ENCODE measurements at places on chromosomes 1 and 21.

- peak overlapping the region; percentile 73 for H3K27ac ChIP-seq
- peak; percentile 44 for DNase-seq
- no peak overlapping the region for H3K4me3 ChIP-seq
- H3K4me1 ChIP-seq: peaks cover 35% of the 10 kb centered on the region
- no peaks in the 10 kb centered on the region for H3K36me3 ChIP-seq
Measured at GRCh38 chr1:85148524-85149250, 52.1 kb downstream of the SYDE2 start.

DNA sequence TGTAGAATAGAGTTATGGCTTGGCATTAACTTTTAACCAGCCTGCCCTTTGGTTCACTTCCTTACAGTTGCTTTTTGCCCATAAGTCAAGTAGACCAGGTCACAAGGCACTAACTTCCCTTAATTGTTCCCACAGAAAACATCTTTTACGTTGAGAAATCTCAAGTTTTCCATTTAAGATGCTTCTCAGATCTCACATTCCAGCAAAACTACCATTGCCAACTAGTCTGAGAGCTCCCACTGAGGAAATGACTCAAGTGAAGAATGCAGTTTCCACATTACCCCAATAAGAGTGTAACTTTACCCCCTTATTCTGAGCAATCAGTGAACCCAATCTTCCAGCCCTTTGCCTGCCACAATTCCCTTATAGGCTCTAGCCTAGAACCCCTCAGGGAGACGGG lies 502.2 kb upstream of the OLFM3 start:
- H3K36me3 ChIP-seq: no peaks in the 10 kb centered on the region
- no peak for DNase-seq
- H3K27me3 ChIP-seq: no peaks in the 10 kb centered on the region
- no peak overlapping the region for H3K4me3 ChIP-seq
- no peak overlapping the region for H3K27ac ChIP-seq

DNA sequence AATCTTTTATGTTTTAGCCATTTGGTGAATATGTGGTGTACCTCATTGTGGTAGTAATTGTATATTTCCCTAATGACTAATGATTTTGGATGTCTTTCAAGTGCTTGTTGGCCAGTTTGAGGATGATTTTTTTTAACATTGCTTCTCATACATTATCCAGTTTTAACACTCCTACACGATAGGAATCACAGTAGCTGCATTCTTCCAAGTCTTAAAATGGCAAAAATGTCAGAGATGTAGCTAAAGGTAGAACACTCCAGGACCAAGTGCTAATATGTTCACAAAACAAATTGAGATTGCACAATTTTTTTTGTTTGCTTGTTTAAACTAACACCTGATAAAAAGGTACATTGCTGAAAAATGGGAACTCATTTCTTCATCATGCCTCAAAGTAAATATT lies 11.7 kb downstream of the USP25 start:
- peaks cover 49% of the 10 kb centered on the region for H3K4me1 ChIP-seq
- no peaks in the 10 kb centered on the region for H3K27me3 ChIP-seq
- H3K4me3 ChIP-seq: no peak overlapping the region

DNA sequence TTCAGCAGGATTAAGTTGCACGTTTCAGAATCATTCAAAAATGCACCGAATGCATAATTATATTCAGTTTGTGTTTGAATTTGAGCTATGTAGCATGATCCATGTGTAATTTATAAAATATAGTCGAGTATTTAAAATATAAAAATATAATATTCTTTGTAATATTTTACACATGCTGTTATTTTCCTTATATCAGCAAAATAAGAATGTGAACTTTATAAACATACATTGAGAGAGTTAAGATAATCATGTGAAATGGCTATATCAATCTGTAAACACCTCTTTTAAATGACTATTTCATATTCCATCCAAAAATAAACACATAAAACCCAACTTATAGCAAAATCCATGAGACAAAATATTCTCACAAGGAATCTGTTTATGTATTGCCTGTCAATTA lies 303.7 kb downstream of the LRRC7 start:
- no peak overlapping the region for H3K27ac ChIP-seq
- H3K4me3 ChIP-seq: no peak overlapping the region
- no peaks in the 10 kb centered on the region for H3K36me3 ChIP-seq
- DNase-seq: no peak
- no peaks in the 10 kb centered on the region for H3K4me1 ChIP-seq

DNA sequence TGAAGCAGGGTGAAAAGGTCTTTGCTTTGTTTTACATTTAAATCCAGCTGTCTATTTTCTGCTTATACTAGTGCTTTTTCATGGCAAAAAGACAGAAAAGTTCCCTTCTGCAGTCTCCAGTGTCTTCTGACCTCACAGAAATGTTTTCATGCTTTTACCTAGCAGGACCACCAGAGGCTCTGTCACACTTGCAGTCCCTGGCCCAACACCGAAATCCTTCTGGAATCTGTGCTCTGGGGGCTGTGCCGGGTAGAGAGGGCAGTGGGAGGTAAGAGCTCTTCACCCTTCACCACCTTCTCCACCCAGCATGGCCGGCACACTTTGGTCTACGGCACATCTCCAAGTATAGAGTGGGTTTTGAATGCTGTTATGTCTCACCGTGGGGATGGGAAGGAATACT lies 20.8 kb downstream of the GNAT2 start:
- no peak overlapping the region for H3K4me3 ChIP-seq
- DNase-seq: no peak
- H3K27ac ChIP-seq: no peak overlapping the region
- peaks cover 44% of the 10 kb centered on the region for H3K36me3 ChIP-seq

DNA sequence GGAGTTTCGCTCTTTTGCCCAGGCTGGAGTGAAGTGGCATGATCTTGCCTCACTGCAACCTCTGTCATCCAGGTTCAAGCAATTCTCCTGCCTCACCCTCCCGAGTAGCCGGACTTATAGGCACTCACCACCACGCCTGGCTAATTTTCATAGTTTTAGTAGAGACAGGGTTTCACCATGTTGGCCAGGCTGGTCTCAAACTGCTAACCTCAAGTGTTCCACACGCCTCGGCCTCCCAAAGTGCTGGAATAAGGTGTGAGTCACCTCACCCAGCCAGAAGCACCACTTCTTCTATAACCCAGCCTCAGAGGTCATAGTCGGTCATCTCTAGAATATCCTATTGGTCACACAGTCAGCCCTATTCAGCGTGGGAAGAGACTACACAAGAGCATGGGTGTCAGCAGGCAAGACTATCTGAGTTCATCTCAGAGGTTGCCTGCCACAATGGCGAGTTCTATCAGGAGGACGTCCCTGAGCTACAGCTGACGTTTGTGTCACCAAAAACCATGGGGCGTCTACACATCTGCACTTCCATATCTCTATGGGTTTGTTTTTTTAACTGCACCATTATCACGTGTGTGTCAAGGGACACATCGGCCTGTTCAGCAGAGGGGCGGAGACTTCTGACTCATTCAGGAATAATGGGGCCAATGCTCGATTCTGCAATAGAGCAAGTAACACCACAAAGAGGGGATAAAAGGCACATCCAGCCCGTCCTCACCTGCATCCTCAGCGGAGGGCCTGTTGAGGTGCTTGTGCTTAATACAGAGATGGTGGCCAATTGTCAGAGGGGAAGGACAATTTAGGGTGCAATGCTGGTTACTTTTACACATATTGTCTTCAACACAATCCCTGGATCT lies 256.3 kb upstream of the IRF2BP2 start:
- no peaks in the 10 kb centered on the region for H3K27me3 ChIP-seq
- H3K4me3 ChIP-seq: no peak overlapping the region
- DNase-seq: no peak
- peaks cover 21% of the 10 kb centered on the region for H3K4me1 ChIP-seq
- peaks cover 3% of the 10 kb centered on the region for H3K36me3 ChIP-seq
